ENCODE measurements at places on chromosomes 1 and 21.

DNA sequence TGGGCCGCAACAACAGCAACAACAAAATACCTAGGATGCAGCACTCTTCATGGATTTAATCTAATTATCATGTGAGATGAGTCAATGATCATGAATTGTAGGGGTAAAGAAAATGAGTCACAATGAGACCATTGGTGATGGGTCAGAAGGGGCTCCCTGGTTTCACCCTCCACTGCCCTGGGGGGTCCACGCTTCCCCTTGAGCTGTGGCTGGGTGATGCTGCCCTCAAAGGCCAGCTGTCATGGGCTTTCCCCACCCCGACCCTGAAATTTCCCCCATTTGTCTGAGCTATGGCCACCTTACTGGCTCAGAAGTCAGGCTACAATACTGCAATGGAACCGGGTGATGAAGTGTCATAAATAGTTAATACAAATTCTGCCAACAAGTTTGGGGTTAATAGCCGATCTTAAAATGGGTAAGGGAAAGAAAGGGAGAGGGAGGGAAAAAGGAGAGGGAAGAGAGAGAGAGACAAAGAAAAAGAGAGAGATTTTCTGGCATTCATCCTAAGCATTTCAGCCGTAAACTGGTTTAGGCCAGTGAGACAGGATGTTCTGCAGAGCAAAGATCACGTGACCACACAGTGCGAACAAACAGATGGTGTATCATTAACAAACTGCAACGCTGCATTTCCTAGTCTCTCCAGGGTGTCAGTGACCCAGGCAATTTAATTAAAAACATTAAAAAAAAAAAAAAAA is 143.4 kb upstream of the ERRFI1 start:
- peak; percentile 77 for DNase-seq

GRCh38 chr21:26941421-26941820 is 25.5 kb downstream of the ADAMTS5 start:
- DNase-seq: no peak

- no peak for DNase-seq
Observed at GRCh38 chr1:186915555-186915954, 86.8 kb downstream of the PLA2G4A start.

DNA sequence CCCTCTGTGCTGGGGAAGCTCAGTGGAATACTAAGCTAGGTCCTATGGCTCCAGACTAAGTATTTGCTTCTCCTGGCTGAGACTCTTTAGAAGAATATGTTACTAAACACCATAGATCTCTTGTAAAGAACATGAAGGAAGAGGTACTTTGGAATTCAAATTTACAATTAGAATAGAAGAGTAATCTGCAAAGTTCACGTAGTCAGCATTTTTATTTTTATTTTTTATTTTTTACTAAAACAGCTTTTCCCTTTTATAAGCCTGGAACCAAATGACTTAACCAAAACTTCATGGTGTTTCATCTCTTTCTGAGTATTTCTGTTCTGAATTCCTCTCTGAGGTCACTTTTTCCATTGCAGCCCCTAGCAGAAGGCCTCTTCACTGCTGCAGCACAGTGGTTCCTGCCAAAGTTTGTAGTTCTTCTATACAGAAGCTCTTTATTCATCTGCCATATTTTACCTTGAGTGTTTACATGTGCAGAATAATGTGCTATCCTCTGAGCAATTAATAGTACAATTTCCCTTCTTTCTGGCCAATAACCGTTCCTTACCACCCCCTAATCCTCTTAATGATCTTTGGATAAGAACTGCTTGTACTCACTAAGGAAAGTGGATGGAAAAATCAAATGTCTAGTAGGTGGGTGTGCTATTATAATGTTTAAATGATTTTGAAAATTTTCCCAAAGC is 27.2 kb downstream of the TSEN15 start:
- peak; percentile 80 for DNase-seq

DNA sequence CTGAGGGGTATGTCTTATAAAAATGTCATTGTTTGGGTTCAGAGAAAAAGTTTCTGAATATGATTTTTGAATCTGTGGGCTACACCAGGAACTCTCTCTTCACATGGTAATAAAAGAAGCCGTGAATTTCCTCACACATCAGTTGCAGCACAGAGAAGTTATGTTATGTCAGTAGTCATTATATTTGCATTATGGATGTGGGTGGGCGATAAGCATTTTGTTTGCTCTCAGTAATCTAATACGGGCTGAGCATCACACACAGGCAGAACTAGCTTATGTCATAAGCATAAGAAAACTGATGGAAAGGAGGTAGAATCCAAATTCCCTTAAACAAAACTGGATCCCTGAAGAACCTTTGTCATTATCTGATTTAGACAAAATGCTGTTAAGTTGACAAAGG is 70.8 kb downstream of the PRDM2 start:
- no peak for DNase-seq

- DNase-seq: no peak
Observed at GRCh38 chr1:224640587-224640986, 24.5 kb downstream of the CNIH3 start.

DNA sequence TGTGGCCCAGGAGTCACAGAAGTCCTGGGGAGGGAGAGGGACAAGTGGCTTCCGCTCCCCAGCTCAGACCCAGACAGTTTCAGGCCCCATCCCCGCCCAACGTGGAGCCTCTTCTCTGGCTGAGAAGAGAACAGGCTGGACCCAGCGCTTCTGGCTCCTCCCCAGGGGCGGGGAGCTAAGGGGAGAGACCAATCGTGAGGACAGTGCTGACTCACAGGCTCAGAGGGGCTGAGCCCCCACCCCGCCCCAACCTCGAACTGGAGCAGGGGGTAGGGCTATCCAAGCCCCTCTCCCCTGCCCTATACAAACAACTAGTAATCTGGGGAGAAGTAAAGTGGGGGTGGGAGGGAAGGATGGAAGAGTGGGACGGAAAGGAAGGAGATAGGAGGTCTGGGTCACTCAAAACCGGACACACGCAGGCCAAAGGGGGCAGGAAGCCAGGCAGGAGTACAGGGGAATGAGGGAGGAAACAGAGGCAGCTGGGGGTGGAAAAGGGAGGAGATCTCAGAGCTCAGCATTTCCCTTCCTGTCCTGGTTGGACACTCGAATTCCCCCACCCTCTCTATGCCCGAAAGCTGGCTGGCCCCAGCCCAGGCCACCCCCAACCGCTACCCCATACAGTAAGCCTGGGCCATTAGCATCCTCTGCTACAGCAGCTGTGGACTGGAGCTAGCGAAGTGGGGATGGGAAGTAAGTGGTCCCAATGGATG is at the start of gene SHC1:
TSS of gene SHC1 (minus strand) at position 117 of the 710 bp plus-strand sequence. CDS start 221 bp downstream, outside the sequence.
- DNase-seq: peak; percentile 98

- no peak for DNase-seq
Observed at GRCh38 chr1:30452925-30453324, 270.5 kb downstream of the MATN1 start.

DNA sequence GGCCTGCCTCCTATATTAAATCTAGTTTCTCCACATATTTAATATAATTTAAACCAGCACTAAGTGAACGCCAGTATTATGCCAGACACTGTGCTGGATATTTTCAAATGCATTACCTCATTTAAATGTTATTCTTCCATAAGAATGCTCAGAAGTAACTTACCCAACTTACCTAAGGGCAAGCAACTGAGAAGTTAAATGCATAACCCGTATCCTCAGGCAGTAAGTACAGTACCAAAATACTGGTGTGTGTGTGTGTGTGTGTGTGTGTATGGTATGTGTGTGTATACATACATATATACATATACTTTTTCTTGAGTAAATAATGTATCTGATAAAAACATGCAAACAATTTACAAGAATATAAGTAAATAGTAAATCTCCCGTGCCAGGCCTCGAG is 9.0 kb upstream of the TRIM45 start:
- no peak for DNase-seq

- DNase-seq: no peak
Observed at GRCh38 chr1:17365293-17365692, 6.7 kb upstream of the PADI6 start.

- no peak for DNase-seq
Observed at GRCh38 chr1:26252718-26253117, 18.7 kb downstream of the CEP85 start.

GRCh38 chr1:95095833-95096217 is 21.3 kb upstream of the TLCD4 start:
- no peak for DNase-seq
